Left kidney (tissue), 8 donors: ENCODE measurements at places on chromosomes 16 and 17. TPM values are rescaled to one million over a fixed set of nuclear protein-coding genes. Genes with fewer than 3 reads are reported as not detected.

DNA sequence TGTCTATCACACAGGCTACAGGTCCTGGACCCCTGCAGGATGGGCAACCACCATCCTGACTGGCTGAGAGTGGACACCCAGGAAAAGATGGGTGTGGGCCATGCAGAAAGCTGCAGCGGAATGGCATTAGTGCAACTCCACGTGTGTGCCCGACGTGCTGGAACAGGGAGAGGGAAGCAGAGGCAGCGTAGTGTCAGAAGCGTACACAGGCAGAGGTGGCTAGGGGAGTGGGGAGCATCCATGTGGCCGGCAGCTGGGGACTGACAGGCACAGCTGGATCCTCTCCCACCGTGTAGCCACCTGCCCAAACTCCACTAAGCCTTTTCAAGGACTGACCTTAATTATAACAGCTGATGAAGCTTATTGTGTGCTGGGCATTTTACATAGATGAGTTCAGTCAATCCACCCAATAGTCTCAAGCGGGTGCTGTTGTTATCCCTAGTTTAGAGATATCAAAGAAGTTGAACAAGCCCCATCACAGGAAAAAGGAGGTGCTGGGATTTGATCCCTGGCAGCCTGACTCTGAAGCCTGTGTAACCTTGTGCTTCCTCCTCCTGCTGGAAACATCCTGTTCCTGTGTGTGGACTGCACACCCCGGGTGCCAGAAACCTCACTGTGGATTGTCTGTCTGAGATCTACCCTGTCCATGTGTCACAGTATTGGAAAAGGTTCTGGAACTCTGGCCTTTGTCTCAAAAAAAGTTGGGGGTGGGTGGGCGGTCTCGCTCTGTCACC, 114.0 kb downstream of the PRKCA start:
- DNase-seq: no peak

DNA sequence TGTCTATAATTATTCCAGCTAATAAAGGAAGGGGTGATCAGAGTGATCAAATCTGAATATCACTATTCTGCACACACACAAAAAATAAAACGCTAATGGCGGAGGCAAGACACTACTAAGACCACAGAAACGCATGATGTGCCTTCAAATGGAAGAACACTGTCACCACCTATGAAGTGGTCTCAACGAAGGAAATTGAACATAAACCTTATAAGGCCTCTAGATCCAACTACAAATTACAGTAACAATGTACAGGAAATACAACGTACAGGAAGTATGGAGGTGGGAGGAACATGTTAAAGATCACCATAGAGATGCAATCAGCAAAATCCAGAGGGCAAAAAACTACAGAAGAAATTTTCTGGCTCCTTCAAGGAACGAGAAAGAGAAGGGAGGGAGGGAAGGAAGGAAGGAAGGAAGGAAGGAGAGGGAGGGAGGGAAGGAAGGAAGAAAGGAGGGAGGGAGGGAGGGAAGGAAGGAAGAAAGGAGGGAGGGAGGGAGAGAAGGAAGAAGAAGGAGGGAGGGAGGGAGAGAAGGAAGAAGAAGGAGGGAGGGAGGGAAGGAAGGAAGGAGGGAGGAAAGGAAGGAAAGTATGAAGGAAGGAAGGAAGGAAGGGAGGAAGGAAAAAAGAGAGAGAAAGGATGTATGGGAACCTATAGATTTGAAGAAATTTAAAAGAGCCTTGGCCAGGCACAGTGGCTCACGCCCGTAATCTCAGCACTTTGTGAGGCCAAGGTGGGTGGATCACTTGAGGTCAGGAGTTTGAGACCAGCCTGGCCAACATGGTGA, 3.1 kb upstream of the SGCA start:
- DNase-seq: no peak

DNA sequence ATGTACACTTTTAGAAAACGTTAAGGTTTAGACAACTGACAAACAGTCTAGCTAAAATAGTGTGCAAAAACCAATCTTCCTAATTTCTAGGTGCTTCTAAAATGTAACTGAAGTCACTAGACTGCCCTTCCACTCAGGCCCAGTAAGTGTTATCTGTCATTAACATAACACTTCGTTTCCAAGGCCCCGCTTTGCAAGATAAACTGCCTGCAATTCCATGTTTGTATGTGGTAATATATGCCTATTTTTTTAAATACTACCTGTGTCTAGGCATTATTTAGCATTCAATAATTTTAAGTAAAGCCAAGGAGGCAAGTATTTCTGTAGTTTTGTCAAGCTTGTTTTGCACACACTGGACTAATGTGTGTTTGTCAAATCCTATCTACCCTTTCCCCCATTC, 3.2 kb downstream of the USP32 start:
- DNase-seq: no peak

DNA sequence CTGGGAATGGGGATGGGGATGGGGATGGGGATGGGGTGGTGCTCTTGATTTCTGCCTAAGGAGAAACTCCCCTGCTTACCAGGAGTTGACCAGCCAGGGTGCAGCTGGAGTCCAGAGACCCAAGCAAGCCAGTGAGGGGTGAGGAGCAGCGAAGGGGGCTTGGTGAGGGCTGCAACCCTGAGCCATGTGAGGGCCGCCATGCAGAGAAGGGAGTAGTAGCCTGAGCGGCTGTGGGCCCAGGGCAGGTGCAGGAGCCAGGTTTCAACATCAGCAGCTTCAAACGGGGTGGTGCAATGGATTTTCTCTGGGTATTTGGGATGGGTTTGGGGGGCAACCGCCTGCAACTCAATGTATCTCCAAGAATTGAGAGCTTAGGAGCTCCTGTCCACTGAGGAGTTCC, 35.2 kb downstream of the COX4I1 start:
- no peak for DNase-seq

GRCh38 chr17:65561452-65562205, at the start of gene AXIN2:
AXIN2 (minus strand) TSS chr17:65561648; CDS start chr17:65558620, 3,028 bp downstream.
- peak; percentile 93 for DNase-seq

GRCh38 chr17:42692489-42692888, 10.2 kb downstream of the CNTNAP1 start:
- no peak for DNase-seq

GRCh38 chr16:79651363-79651762, 50.8 kb upstream of the MAF start:
- DNase-seq: no peak

DNA sequence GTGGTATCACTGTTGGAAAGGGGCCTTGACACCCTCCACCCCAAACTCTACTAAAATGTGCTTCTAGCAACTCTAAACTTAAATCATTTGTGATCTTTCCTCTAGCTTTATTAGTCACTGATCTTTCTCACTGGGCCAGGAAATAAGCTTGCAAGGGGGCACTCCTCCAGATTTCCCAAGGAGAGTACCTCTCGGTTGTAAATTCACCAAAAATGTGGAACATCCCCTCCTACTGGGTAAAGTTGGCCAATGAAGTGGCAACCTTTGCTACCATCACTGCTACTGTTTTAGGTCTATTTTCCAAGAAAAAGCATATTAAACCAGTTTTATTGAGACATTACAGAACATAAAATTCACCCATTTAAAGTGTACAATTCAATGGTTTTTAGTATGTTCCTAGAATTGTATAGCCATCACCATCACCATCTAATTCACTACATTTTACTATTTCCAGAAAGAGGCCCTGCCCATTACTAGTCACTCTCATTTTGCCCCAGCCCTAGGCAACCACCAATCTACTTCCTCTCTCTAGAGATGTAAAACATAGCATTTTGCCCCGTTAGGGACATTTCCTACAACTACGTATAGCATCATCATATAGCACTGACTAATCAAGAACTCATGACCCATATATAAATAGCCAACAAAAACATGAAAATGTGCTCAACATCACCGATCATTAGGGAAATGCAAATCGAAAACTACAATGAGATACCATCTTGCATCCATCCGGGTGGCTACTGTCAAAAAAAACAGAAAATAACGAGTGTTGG, 44.6 kb upstream of the ADCY9 start:
- no peak for DNase-seq

- DNase-seq: no peak
Measured at GRCh38 chr17:73823684-73824083, 179.4 kb upstream of the SDK2 start.

DNA sequence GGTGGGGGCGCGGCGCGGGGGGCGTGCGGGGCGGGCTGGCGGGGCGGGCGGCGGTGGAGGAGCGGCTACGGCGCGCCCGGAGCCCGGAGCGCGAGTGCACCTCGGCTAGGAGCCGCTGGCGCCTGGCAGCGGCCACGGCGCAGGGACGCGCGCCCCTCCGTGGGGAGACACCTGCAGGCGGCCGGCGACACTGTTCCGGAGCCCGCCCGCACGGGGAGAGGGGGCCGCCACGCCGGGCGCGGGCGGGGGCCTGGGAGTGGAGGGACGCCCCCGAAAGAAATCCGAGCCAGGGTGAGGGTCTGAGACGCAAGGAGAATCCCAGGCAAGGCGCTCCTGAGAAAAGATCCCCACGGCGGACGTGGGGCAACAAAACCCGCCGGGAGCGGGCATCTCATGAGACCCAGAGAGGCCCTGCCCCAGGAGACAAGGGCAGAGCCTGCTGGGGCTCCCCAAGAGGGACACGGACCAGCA, at the start of gene GSG1L:
GSG1L (minus strand) TSS at position 124 of the 471 bp plus-strand sequence. CDS start 290 bp downstream, outside the sequence.
- no peak for DNase-seq

DNA sequence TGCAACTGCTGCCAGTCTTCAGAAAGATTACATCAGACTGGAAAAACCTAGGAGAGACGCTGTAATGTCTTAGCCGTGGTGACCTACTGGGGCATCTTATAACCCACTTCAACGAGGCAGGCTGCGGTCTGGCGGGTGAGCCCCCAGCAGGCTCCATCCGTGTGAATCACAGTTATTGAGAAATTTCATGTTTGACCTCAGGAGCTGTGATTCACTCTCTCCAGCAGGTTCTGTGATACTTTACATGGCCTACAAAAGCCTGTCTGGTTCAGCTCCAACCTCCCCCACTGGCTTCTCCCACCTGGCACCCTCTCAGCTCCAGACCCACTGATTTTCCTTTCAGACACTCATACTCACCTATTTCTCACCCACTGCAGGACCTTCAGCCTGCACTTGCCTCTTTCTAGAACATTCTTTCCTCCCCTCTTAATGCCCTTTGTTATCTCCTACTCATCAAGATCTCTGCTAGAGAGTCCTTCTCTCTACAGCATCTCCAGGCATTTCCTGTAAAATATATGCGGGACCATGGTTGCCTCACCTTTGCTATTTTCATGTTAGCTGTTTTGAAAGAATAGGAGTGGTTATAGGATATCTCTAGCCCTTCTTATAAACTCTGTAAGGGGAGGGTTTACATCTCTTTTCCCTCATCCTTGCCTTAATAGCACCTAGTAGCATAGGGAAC, 227.9 kb downstream of the MAF start:
- no peak for DNase-seq

- no peak for DNase-seq
Measured at GRCh38 chr17:74271901-74272561, 2.0 kb upstream of the DNAI2 start.

- peak; percentile 40 for DNase-seq
Measured at GRCh38 chr17:5115673-5116651, at the start of gene USP6. USP6 (plus strand) TSS chr17:5116032; CDS start chr17:5130368, 14,336 bp downstream.

DNA sequence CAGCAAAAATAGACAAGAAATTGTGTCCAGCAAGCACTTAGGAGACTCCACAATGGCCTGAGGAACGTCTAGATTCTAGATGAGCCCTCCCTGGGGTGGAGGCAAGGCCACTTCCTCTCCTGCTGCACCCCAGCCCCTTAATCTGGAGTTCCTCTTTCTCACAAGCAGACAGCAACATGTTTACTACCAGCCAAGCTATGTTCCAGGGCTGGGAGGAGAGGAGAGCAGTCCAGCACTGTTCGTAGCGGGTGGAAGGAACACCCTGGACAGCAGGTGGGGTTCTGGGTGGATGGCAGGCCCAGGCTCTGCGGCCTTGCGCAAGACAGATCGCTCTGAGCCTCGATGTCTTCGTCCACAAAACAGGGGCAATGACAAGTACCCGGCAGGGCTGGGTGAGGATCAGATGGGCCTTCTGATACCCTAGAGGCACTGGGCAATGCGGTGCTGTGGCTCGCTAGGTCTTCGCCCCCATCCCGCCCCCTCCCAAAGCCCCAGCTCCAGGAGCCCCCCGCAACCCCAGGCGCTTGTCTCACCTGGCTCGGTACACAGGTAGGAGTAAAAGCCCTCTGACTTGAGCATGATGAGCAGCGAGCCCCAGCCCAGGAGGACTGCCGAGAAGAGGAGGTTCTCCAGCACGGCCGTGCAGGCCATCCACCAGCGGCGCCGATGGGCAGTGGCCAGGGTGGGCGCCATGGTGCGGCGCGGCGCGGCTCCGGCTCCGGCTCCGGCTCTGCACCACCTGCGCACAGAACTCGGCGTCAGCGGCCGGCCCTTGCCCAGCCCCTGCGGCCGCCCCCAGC, 1.3 kb downstream of the SLC43A2 start:
- DNase-seq: no peak

DNA sequence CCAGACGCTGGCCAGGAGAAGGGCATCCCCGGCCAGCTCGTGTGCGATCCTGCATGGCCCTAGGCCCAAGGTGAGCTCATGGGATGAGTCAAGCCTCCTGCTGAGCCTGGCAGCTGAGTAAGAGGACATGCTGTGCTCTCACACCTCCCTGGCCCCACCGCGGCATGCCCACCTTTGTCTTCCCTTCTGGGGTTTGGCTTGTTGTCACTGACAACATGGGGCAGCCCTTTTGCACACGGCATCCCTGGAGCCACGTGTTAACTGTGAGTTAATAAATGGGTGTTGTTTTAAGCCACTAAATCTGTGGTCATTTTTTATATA, 8.9 kb upstream of the TNS4 start:
- no peak for DNase-seq

DNA sequence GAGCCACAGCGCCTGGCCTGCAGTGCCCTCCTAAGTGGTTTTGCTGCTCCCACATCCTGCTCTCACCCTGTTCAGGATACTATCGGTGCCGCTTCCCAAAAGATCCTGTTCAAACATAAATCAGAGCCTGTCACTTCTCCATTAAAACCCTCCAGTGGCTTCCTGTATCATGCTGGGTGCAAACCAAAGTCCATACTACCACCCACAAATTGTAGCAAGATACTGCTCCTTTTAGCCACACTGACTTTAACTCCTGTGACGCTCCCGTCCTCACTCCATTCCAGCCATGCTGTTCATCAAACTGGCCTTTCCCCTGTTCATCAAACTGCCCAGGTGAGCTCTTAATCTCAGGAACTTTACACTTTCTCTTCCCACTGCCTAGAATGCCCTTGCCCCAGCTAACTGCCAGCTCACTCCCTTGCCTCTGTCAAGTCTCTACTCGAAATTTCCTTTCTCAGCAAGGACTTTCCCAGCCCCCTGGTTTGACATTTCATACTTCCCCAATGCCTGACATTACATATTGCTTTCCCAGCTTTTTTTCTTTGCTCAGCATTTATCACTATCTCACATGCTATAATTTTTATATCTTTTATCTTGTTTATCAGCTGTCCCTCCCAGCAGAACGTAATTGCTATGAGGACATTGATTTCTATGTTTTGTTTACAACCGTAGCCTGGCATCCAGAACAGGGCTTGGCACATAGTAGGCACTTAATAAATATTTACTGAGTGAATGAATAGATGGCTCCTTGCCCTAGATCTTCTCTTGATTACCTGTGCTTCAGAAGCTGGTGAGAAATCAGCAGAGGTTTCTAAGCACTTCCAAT, 44.3 kb upstream of the SMURF2 start:
- DNase-seq: no peak

C16orf87 gene
- 30.2 TPM for polyA plus RNA-seq

MFSD6L gene
- polyA plus RNA-seq: 2.7 TPM

KRTAP3-1 gene
- not detected for polyA plus RNA-seq
